Prostate gland (tissue), 2 donors: ENCODE measurements at places on chromosomes 13 and 19.
A peak's percentile ranks its signal among the peaks of the same experiment; 100 is the strongest.

- no peak for DNase-seq
Measured at GRCh38 chr13:51035469-51035868, 75.6 kb downstream of the C13orf42 start.

GRCh38 chr13:52669677-52670076, 17.0 kb downstream of the SUGT1 start:
- H3K27me3 ChIP-seq: no peaks in the 10 kb centered on the region
- no peak overlapping the region for H3K4me3 ChIP-seq
- H3K4me1 ChIP-seq: no peaks in the 10 kb centered on the region
- H3K36me3 ChIP-seq: no peaks in the 10 kb centered on the region
- DNase-seq: no peak
- no peak overlapping the region for H3K27ac ChIP-seq

GRCh38 chr13:39682310-39682709, 26.8 kb downstream of the COG6 start:
- H3K27me3 ChIP-seq: no peaks in the 10 kb centered on the region
- H3K4me3 ChIP-seq: no peak overlapping the region
- no peak for DNase-seq
- no peaks in the 10 kb centered on the region for H3K4me1 ChIP-seq

GRCh38 chr19:17703824-17704463, 15.3 kb upstream of the MAP1S start:
- H3K36me3 ChIP-seq: no peaks in the 10 kb centered on the region
- DNase-seq: no peak
- no peaks in the 10 kb centered on the region for H3K27me3 ChIP-seq
- no peak overlapping the region for H3K27ac ChIP-seq
- no peaks in the 10 kb centered on the region for H3K4me1 ChIP-seq

DNA sequence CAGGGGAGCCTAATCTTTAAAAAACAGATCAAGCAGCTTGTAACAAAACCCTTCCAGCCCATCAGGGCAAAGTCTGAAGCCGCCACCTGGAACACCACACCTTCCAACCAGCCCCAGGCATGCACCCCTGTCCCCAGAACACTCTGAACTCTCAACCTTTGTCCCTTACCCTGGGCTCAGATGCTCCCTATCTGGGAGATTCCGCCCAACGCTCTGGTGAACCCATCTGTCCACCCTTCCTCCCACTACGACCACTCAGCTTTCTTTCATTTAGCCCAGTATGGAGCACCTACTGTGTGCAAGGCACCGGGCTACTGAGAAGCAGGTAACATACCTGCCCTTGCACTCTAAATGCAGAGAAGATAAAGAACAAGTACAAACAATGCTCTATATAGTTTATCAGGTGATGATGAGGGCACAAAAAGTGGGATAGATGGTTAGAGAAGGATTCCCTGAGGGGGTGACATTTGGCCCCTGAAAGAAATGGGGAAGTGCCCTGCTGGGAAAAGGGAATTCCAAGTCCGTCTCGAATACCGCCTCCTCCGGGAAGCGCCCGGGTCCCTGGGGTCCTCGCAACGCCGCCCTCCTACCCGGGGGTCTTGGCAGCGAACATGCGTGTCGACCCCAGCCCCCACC, 629 bp downstream of the PEPD start:
- no peaks in the 10 kb centered on the region for H3K4me1 ChIP-seq
- DNase-seq: no peak
- H3K27me3 ChIP-seq: no peaks in the 10 kb centered on the region
- H3K36me3 ChIP-seq: no peaks in the 10 kb centered on the region
- H3K4me3 ChIP-seq: peak overlapping the region; percentile 75

DNA sequence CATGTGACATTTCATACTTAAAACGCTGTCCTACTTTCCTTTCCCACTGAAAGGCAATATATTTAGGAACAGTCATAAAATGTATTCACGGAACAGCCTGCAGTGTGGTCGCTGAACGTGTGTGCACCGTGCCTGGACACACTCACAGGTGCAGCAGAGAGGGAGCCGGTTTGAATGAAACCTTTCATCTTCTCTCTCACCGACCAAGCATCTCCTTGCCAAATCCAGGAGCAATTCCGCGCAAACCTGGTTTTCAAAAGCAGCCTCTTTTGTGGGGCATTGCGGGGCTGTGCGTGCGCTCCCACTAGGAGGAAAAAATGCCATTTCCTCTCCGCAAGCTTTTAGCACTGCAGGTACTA, 1.0 kb downstream of the DCLK1 start:
- H3K36me3 ChIP-seq: no peaks in the 10 kb centered on the region
- peak overlapping the region; percentile 39 for H3K4me3 ChIP-seq
- no peaks in the 10 kb centered on the region for H3K27me3 ChIP-seq
- no peak overlapping the region for H3K27ac ChIP-seq
- no peaks in the 10 kb centered on the region for H3K4me1 ChIP-seq

GRCh38 chr19:3712663-3713611, 4.8 kb downstream of the TJP3 start:
- H3K27ac ChIP-seq: peak overlapping the region; percentile 60
- no peaks in the 10 kb centered on the region for H3K27me3 ChIP-seq
- no peak overlapping the region for H3K4me3 ChIP-seq
- no peaks in the 10 kb centered on the region for H3K36me3 ChIP-seq

DNA sequence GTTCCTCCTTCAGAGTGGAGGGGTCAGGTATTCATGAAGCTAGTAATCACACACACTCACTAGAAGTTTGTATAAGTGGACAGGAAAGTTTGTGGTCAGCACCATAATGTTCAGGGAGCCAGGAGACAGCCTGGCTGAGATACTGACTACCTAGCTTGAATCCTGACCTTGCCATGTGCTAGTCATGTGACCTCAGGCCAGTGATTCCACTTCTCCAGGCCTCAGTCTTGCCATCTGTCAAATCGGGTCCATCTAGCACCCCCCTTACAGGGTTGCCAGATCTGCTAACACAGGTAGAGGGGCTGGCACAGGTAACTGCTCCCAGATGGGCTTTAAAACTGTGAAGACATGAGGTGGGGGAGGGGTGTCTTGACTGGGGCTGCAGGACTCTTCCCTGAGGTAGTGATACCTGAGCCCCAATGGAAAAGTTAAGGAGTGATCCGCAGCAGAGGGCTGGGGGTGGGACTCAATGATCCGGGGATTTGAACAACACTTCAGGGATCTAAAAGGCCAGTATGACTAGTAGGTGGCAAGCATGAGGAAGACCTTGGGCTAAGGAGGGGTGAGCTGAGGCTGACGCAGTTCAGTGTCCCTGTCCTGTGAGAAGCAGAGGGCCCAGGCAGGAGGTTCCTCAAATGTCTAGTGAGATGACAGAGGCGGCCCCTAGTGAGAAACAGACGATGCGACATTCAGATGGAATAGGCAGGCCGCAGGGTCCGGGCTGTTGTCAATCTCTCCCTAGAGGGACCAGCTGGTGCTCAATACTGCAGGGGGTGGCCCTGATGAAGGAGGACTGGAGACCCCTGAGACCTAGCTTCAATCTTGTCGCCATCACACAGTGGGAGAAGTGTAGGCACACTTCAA, 8.5 kb downstream of the ACTMAP start:
- peak overlapping the region; percentile 36 for H3K27ac ChIP-seq
- H3K27me3 ChIP-seq: no peaks in the 10 kb centered on the region
- H3K4me1 ChIP-seq: no peaks in the 10 kb centered on the region
- no peak overlapping the region for H3K4me3 ChIP-seq
- no peak for DNase-seq
- peaks cover 21% of the 10 kb centered on the region for H3K36me3 ChIP-seq

DNA sequence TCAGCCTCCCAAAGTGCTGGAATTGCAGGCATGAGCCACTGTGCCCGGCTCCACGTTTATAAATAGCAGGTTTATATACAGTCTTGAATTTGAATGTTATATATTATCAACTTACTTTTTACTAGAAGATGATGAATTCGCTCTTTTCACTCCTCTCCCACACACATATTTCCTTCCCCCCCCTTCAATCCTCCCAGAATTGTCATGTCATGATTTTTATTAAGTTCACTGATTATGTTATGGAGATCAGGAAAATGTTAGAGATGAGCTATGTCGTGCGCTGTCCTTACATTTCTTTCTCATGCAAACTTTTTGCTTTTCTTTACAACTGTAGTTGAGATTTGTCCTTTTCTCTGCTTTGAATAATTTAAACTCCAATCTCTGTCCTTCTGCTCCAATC, 17.8 kb upstream of the GRAMD1A start:
- H3K27me3 ChIP-seq: no peaks in the 10 kb centered on the region
- no peaks in the 10 kb centered on the region for H3K36me3 ChIP-seq
- no peak overlapping the region for H3K27ac ChIP-seq

DNA sequence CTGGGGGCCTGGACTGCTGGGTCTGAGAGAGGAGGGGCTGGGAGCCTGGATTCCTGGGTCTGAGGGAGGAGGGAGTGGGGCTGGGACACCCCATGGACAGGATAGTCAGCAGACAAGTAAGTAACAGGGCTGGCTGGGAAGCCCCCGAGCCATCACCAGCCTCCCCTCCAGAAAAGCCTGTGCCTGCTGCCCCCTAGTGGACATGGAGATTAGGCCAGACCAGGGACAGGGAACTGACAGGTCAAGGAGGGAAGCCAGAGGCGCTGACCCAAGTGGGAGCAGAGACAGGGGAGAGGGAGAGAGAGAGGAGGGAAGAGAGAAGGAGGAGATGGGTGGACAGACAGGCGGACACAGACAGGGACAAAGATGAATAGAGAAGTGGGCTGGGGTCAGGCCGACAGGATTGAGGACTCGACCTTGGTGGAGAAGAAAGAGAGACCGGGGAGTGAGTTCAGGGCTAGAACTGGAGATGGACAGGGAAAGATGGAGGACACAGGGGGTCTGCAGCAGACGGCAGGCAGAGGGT, 6.7 kb upstream of the ERFL start:
- H3K36me3 ChIP-seq: no peaks in the 10 kb centered on the region
- peak; percentile 53 for DNase-seq
- H3K4me3 ChIP-seq: no peak overlapping the region
- peaks cover 1% of the 10 kb centered on the region for H3K4me1 ChIP-seq
- peaks cover 4% of the 10 kb centered on the region for H3K27me3 ChIP-seq
- no peak overlapping the region for H3K27ac ChIP-seq

- no peak overlapping the region for H3K4me3 ChIP-seq
- DNase-seq: no peak
- no peak overlapping the region for H3K27ac ChIP-seq
- no peaks in the 10 kb centered on the region for H3K36me3 ChIP-seq
- H3K27me3 ChIP-seq: no peaks in the 10 kb centered on the region
- no peaks in the 10 kb centered on the region for H3K4me1 ChIP-seq
Measured at GRCh38 chr13:77040835-77041234, 13.9 kb upstream of the FBXL3 start.

- no peak overlapping the region for H3K4me3 ChIP-seq
- no peak overlapping the region for H3K27ac ChIP-seq
- DNase-seq: no peak
- no peaks in the 10 kb centered on the region for H3K4me1 ChIP-seq
- no peaks in the 10 kb centered on the region for H3K27me3 ChIP-seq
Measured at GRCh38 chr13:39463611-39464010, 139.4 kb downstream of the LHFPL6 start.

- H3K27ac ChIP-seq: no peak overlapping the region
- H3K27me3 ChIP-seq: no peaks in the 10 kb centered on the region
- DNase-seq: no peak
- H3K4me1 ChIP-seq: peaks cover 5% of the 10 kb centered on the region
Measured at GRCh38 chr19:47494729-47495128, 10.7 kb upstream of the KPTN start.

DNA sequence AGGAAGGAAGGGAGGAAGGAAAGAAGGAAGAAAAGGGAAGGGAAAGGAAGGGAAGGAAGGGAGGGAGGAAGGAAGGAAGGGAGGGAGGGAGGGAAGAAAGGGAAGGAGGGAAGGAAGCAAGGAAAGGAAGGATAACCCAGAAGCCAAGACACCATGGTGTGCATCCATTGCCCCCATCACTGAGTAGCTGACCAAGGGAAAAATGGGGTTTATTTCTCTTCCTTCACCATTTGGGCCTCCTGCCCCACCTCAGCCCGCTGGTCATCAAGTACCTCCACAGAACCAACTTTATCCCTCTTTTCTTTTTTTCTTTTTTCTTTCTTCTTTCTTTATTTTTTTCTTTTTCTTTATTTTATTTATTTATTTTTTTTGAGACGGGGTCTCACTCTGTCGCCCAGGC, 20.4 kb downstream of the CABP5 start:
- H3K36me3 ChIP-seq: no peaks in the 10 kb centered on the region
- peaks cover 1% of the 10 kb centered on the region for H3K27me3 ChIP-seq
- H3K4me1 ChIP-seq: no peaks in the 10 kb centered on the region
- no peak for DNase-seq
- H3K4me3 ChIP-seq: no peak overlapping the region

DNA sequence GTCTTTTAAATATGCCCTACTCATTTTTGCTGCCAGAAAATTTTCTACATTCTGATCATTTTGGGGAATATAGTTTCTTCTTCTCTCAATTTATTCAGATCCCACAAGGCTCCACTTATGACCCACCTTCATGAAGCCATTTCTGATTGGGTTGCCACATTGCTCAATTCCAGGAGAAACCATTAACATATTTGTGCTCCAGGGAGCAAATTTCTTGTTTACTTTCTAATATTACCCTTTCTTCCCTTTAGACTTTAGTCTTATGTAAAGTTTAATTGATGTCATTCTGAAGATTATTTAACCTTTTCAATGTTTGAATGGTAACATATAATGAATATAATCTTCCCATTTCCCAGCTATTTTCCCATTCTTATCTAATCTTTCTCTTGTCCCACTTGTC, 331.8 kb downstream of the ITGBL1 start:
- no peaks in the 10 kb centered on the region for H3K36me3 ChIP-seq
- H3K4me3 ChIP-seq: no peak overlapping the region
- H3K4me1 ChIP-seq: no peaks in the 10 kb centered on the region
- H3K27ac ChIP-seq: no peak overlapping the region
- H3K27me3 ChIP-seq: no peaks in the 10 kb centered on the region
- no peak for DNase-seq

DNA sequence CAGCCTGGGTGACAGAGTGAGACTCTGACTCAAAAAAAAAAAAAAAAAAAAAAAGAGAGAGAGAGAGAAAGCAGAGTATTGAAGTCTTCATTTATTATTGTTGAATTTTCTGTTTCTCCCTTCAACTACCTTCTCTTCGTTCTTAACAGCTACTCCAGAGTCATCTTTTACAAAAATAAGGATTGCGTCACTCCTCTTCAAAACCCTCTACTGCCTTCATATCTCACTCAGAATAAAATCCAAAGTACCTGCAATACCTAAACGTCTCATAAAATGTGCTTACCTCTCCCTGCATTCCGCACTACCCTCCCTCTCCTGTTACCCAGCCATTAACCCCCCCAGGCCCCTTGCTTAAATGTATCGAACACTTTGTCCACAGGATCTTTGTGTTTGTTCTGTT, 17.4 kb upstream of the RPL21 start:
- H3K27ac ChIP-seq: no peak overlapping the region
- no peak overlapping the region for H3K4me3 ChIP-seq
- H3K36me3 ChIP-seq: no peaks in the 10 kb centered on the region
- DNase-seq: no peak

- H3K27ac ChIP-seq: no peak overlapping the region
- no peak for DNase-seq
- H3K4me1 ChIP-seq: no peaks in the 10 kb centered on the region
- no peak overlapping the region for H3K4me3 ChIP-seq
- H3K36me3 ChIP-seq: no peaks in the 10 kb centered on the region
Measured at GRCh38 chr13:50191004-50191403, 175.8 kb downstream of the KCNRG start.

- no peak overlapping the region for H3K27ac ChIP-seq
- no peaks in the 10 kb centered on the region for H3K36me3 ChIP-seq
- no peaks in the 10 kb centered on the region for H3K27me3 ChIP-seq
- no peak for DNase-seq
- H3K4me3 ChIP-seq: no peak overlapping the region
Measured at GRCh38 chr13:36685927-36686326, 12.1 kb downstream of the SERTM1 start.
